ENCODE measurements at places on chromosomes 6 and 20.
A peak's percentile ranks its signal among the peaks of the same experiment; 100 is the strongest.

GRCh38 chr6:86193821-86194220 is 551.1 kb upstream of the SYNCRIP start:
- DNase-seq: no peak

DNA sequence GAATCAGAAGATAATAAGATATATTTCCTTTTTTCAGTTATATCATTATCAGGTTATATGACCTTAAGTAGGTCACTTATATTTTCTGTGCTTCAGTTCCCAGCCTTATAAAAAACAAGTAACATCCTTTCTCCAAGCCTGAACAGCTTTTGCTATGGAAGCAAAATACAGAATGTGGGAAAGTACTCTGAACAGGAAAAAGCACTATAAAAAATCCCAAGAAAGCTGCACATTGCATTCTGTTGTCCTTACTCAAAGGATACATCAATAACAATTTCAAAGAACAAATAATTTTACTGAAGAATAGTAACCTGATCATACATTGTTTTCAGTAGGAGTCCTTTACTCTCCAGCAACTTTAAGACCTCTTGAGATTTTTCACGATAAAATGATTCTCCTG is 56.4 kb downstream of the SLC35A1 start:
- no peak for DNase-seq

GRCh38 chr6:11788043-11788442 is 9.4 kb upstream of the ADTRP start:
- peak; percentile 28 for DNase-seq

DNA sequence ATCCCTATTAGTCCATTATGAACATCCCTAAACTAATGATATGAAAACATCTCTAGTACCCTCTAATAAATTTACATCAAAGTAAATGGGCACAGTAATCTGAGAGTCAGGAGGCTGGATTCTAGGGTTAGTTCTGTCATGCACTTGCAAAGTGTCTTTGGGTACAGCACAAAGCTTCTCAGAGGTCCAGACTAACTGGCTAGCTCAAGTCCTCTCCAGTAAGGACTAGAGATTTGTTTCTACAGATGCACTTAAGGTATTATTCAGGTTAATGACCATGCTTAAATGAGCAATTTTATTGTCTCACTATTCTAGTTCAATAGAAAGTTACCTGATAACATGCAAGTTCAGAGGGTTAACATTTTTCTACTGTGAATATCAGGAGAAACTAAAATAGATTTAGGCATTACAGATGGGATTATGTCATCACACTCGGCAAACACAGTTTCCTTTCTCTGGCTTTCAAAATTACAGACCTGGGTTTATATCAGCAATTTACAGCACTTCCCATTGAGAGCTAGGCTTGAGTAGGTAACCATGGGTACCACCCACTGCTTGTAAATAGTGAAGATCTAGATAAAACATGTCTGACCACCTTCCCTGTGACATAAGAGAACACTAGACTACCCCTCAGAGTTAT is 402.9 kb upstream of the RUNX2 start:
- DNase-seq: peak; percentile 29

GRCh38 chr6:15106958-15107643 is 138.8 kb upstream of the JARID2 start:
- DNase-seq: no peak

GRCh38 chr6:50145125-50145524 is 95.4 kb upstream of the DEFB112 start:
- peak; percentile 6 for DNase-seq

- DNase-seq: no peak
These were observed 74.1 kb upstream of the TCF21 start for GRCh38 chr6:133814797-133815196.

DNA sequence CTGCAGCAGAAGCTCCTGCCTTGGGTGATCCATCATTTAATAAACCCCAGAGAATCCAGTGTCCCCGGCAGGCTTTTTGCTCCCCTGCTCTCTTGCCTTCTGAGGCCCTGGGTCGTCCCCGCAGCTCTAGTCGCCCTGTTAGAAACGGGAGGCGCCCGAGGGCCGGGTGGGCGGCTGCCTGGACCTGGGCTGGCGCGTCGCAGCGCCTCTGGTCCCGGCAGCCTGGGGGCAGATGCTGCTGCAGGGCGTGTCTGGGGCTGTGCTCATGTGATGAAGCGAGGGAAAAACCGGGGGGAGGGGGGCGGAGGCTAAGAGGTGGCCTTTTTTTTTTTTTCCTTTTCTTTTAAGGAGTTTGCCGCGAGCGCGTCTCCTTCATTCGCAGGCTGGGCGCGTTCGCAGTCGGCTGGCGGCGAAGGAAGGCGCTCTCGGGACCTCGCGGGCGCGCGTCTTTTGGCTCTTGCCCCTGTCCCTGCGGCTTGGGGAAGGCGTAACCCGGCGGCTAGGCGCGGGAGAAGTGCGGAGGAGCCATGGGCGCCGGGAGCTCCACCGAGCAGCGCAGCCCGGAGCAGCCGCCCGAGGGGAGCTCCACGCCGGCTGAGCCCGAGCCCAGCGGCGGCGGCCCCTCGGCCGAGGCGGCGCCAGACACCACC is 394 bp downstream of the AKAP12 start:
- DNase-seq: no peak
